Hindlimb muscle (tissue), 1 donor: ENCODE measurements at places on chromosomes 16 and 17.

DNA sequence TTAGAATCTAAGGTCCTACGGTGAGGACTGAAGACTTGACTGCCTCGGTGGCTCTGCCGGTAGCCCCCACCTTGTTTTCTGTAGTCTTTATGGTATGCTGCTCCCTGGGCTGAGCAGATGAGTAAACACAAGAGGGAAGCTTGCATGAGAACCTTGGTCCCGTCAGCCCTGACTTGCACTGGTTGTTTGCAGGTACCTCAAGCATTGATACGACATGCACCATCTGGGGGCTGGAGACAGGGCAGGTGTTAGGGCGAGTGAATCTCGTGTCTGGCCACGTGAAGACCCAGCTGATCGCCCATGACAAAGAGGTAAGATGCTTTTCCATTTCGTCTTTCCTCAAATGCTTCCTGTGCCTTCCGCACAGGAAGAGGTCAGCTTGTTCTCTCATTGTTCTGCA, 21.1 kb upstream of the TACO1 start:
- no peak for DNase-seq

DNA sequence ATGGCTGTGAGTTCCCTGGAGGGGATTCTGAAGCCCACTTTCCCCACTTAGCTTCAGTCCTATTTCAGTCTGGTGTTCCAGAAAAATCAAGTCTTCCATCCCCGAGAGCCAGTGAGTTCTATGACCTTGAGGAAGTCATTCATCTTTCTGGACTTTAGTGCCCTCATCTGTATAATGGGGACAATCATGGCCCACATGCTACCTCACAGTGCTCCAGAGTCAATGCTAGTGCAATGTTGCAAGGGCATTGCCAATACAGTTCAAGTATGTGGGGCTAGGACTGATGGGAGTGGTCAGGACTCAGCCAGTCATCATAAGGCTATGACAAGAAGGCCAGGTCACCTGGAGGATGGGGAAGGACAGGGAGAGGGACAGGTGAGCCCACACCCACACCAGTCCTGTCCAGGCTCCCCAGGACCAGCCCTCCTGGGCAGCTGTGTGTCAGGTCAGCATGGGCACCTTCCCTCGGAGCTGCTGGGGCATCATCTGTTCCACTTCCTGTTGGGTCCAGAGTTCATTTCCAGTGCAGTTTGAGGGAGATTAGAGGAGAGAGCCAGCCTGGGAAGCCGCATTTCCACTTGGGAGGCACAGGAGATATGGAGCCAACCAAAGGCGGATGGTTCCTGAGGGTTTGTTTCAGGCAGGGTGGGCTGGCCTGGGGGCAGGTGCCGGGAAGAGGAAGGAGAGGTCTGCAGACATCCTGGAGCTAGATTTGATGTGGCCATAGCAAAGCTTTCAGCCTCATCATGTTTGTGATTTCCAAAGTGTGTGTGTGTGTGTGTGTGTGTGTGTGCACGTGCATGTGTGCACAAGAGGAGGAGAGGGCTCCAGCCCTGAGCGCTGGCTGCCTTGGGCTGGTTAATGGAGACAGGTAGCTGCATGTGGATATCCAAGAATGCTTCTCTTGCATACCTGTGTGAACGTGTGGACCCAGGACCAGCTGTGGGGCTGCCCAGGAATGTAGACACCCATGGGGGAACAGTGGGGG, 3.9 kb upstream of the WNT9B start:
- DNase-seq = no peak

GRCh38 chr17:7403043-7403726, 712 bp downstream of the TMEM256 start:
- no peak for DNase-seq

GRCh38 chr17:45149669-45150664, 1.7 kb downstream of the HEXIM1 start:
- DNase-seq = peak; percentile 83

DNA sequence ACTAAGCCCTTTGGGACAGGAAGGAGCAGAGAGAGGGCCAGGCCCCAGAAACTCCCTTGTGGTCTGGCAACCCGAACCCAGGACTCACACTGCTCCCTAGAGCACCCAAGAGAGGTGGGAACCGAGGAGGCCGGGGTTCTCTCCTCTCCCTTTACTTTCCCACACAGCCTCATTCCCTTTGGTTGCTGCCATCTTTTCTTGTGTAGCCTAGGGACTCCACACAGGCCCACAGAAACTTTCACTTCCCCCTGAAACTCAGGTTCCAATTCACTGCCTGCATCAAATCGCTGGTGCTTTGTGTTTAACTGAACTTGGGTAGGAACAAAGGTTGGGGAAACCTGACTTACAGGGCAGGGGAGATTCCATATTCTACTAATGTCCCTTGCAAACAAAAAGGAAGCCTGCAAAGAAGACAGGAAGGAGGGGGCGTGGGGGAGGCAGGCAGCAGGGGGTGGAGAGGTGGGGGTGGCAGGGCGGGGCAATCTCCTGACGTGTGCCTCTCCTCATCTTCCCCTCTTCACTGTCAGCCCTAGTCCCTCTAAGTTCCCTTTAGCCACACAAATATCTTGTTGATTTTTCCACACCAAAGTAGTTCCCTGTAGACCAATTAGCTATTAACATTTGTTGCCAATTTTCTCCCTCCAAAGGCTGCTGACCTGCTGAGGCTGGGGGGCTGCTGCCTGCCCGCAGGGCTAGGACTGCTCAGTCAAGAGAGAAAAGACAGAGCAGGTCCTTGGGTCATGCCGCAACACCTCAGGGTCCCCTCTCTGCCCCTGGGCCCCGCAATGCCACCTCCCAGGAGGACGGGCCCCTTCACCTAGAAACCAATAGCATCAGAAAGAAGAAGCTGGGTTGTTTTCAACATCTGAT, 8.0 kb downstream of the ST3GAL2 start:
- no peak for DNase-seq

- no peak for DNase-seq
These were observed 70.1 kb downstream of the ABCC1 start for GRCh38 chr16:16019488-16019887.

- no peak for DNase-seq
These were observed 39.6 kb upstream of the PSMD7 start for GRCh38 chr16:74257061-74257460.

DNA sequence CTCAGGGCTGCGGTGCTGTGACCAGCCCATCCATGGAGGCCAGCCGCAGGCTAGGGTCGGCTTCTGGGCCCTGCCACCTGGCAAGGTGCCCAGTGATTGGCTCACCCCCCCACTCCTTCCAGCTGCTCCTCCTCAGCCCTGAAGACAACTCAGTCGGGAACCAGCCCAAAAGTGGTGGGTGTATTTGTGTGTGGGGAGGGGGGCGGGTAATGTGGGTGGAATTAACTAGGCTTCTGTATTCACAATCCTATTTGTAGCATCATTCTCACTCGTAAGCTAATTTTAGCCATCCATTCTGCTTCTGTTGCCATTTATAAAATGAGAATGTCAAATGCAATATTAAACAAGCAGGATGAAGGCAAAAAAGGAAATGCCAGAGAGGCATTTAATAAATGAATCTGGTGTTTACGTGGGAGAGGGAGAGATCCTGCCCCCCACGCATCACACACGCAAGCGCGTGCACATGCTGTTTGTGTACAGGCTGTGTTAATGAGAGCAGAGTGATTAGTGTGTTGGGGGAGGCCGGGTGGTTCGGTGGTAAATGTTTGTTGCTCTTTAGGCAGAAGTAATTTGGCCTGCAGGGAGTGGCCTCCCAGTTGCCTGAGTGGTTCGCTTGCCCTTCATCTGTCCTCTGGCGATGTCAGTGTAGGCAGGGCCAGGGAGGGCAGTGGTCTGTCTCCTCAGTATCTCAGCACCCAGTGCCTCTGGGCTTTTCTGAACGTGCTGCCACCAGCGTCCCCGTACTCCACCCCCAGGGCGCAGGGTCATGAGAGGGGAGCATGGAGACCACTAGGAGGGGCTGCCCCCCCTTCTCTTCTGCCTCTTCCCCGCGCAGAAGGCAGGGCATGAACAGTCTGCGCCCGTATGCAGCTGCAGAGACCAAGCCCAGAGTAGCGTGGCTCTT, 140.1 kb downstream of the CCDC182 start:
- DNase-seq = no peak

GRCh38 chr17:15967706-15968399, 22.9 kb downstream of the ADORA2B start:
- DNase-seq = no peak

- no peak for DNase-seq
These were observed 12.2 kb upstream of the SLX4 start for GRCh38 chr16:3623642-3624041.

GRCh38 chr17:2259769-2260536, 43.6 kb downstream of the SMG6 start:
- no peak for DNase-seq

DNA sequence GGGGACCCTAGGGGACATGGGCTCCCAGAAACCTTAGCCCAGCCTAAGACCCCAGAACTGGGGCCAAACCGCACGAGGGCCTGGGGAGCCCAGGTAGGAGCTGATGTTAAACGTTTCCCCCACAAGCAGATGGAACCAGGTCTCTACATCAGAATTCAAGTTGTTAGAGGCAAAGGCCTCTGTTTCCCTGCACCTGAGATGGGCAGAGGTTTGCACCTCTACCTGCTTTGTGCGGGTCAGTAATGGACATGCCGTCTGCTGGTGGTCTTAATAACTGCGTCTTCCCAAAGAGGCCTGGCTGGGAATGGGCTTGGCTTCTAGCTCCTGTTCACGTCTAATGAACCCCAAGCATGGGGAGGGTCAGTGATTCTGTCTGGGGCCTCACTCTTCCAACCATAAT, 79.1 kb downstream of the NDE1 start:
- DNase-seq = no peak

DNA sequence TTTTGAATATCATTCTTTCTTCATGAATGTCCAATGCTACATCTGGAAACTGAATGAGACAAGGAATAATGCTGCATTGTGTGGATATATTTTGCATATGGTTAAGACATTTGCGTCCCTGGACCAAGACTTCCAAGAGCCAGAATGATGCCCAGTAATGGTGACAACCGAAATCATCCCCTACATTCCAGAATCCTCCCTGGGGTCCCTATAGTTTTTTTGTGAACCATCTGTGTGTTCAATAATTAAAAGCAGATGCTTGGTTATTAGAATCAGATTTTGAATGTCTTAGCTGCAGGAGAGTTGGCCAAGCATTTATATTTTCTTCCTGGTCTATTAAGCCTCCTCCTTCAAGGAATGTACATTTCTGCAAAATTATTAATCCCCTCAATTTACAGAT, 426.7 kb upstream of the CDH8 start:
- peak; percentile 36 for DNase-seq

DNA sequence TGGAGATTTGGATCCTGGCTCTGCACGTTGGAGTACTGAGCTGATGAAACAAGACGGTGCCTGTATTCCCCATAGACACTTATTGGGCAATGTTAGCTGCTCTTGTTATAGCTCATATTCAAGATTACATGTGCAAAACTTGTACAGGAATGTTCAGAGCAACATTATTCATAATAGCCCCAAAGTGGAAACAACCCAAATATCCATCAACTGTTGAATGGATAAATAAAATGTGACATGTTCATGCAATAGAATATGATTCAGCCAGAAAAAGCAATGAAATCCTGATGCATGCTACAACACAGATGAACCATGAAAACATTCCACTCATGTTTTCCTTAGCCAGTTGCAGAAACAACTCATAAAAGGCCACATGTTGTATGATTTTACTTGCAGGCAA, 5.7 kb upstream of the SDR42E1 start:
- DNase-seq = no peak

GRCh38 chr17:40452921-40453378, 9.7 kb downstream of the IGFBP4 start:
- DNase-seq = no peak

GRCh38 chr17:13750816-13751793, 149.4 kb upstream of the HS3ST3A1 start:
- DNase-seq = no peak

- no peak for DNase-seq
These were observed 168.1 kb upstream of the RBL2 start for GRCh38 chr16:53266156-53266555.

DNA sequence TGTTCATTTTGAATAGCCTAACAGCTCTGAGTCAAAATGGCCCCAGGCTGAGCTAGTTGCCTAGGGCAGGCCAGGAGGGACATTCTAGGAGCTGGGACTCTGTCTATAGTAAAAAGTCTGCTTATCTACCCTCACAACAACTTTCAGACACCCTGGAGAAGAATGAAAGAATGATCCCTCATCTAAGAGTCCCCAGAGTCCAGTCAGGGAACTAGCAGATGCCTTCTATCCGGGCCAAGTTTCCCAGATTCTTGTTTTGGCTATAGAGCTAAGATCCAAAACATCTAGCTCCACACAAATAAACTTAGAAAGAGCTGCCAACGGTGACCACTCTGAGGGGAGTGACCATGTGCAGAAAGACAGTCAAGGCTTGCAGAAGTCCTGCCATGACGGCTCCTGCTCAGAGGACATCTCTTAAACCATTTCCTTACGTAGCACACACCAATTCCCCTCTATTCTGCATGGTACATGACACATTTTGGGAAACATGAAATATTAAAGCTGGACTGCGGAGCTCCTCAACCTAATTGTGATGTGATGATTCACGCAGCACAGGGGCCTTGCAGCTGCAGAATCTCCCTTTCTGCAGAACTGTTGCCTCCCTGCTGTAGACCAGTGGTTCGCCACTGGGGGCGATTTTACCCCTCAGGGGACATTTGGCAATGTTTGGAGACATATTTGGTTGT, 24.2 kb downstream of the FAM20A start:
- peak; percentile 74 for DNase-seq

DNA sequence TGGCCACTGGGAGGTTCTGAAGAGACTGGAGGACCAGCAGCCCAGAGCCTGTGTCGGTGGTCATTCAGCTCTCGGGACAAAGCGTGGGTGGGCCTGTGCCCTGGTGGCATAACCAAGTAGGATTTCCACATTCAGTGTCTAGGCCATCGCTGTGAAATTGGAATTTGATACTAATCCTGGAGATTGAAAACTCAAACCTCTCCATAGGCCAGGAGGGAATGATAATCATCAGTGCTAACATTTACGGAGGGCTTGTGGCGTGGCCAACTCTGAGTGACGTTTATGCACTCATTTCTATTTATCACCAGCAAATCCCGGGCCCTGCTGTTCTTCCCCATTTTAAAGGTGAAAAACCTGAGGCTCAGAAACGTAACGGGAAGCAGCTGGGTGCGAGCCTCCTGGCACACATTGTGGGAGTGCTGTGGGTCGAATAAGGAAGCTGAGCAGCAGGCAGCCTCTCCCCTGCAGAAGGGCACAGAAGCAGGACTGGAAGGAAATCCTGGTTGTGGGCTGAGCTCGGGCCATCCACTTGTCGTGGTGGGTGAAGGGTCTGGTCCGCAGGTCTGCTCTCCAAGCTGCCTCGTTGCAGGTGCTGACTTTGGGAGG, 33.1 kb downstream of the RAI1 start:
- DNase-seq = no peak

GRCh38 chr17:34156741-34157589, 98.1 kb upstream of the CCL2 start:
- no peak for DNase-seq

- no peak for DNase-seq
These were observed 12.1 kb upstream of the SCN4A start for GRCh38 chr17:63984651-63985386.

DNA sequence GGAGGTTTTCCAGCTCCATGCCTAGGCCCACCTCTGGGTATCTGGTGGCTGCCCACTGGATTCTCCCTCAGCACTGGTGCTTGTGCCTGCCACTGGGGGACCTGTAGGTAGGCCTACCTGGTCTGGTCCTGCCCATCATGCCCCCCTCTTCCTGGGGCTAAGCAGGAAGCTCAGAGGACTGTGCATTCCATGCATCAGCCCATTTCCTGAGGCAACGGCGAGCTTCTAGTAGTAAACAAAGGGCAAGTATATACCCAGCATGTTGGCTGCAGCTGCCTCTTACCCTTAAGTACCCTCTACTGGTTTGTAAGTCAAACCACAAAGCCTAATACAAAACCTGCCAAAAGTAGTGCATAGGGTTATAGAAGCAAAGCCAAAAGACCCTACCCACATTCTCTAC, 37.5 kb downstream of the SDR42E1 start:
- no peak for DNase-seq
